ENCODE measurements at places on chromosomes 4 and X.

- DNase-seq: no peak
These were observed 80.7 kb downstream of the ZAR1 start for GRCh38 chr4:48570646-48571220.

DNA sequence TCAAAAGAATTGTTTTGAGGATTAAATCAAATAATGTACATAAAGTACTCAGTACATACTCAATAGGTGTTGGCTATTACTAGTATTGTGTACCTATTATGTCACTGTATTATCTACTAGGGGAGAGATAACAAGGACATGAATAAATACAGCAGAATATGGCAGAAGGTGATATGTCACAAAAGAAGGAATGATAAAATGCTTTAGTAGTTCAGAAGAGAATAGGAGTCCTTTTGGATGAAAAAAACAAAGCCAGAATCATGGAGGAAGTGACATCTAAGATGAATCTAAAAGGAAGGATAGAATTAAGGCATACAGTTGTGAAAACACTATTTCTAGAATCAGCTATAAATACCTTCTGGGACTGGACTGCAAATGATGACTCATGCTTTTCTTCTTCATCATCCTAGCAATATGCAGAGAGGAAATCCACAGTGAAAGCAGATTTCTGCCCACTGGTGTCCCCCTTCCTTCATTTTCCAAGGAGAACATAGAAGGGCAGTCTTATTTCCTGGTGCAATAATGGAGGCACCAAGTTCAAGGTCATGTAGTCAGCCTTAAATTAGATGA, 98.7 kb downstream of the GLUD2 start:
- no peak for DNase-seq

- DNase-seq: no peak
These were observed 5.4 kb upstream of the CLDN34 start for GRCh38 chrX:9961750-9962149.

DNA sequence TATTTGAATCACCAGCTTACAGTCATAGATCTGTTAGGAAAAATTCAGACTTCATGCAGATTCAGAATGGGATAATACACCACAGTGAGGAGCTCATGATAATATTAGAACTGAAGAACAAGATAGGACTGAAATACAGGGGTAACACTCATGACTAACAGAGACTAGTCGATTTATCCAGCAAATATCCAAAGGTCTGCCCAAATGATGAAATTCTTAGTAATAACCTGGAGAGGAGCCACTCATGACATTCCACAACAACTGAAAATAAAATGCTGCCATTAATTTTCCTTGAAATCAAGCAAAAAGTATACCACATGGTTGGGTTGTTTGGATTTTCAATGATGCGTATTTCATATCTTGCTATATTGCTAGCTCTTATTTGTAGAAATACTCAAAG, 903.7 kb upstream of the ADGRL3 start:
- DNase-seq: no peak

- DNase-seq: no peak
These were observed 33.3 kb upstream of the FAM47C start for GRCh38 chrX:36974911-36975310.

- DNase-seq: no peak
These were observed 29.2 kb downstream of the FANCB start for GRCh38 chrX:14843666-14844065.

DNA sequence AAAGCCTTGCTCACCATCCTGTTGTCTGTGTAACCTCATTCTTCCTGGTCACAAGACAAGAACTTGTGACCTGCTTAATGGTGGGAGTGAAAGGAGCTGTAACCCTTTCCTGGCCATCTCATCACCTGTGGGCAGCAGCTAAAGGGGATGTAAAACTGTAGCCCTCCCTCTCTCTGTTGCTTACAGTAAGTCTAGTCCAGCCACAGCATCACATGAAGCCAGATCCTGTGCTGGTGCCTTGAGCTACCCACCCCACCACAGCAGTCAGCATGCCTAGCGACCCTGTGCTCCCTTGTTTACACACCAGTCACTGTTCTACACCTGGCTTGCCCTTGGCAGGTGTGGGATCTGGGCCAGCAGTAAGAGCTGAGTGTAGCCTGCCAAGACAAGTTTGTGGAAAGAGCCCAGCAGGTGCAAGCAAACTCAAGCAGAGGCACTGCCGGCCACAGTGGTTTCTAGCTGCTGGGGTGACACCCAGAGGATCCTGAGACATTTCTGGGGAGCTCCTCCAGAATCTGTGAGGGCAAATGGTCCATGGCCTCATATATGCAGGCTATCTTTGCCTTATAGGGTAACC, 41.0 kb downstream of the UGT2B28 start:
- DNase-seq: no peak

DNA sequence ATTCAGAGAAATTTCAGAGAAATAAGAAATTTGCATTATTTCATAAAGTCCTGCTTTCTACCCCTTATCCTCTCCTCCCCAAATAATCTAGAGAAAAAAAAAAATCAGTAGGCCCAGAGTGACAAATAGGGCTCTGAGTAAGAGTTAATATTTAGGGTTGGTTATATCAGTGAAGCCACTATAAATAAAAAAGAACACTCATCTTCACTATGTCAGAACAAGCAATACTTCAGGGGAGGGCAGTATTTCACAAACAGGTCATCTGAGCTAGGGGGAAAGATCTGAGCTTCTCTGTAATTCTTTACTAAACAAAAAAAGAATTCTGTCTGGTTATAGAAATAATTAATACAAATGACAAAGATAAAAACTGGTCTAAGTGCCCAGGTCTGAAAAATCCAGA, 39.4 kb downstream of the PDE5A start:
- no peak for DNase-seq

GRCh38 chr4:38946919-38947318, 79.3 kb downstream of the FAM114A1 start:
- DNase-seq: no peak

DNA sequence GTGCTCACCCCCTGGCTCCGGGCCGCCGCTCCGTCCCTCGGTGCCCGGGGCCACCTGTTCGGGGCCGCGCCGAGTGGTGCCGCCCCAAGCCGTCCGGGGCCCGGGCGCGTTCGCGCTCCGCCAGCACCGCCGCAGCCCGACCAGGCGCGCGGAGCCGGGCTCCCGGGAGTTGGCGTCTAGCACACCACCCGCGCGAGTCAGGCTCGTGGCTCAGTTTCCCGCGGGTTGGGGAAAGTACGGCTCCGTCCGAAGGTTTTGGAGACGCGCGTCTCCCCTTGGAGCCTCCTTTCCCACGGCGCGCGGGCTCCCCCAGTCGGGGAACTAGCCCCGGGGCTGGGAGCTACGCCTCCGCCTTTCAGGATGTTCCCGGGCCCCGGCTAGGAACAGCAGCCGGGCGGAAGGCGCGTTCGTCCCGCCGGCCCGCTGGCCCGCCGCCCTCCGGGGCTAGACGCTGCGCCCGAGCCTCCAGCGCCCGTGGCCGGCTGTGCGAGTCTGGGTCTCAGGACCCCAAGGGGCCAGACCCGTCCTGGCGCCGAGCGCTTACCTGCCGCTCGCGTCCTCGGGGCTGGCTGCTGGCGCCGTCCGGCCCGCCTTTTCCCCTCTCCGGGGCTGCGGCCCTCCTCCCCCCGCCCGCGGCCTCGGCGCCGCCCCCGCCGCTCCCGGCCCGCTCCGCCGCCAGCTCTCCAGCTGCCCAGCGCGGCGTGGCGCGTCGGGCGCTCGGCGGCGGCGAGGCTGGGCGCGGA, at the start of gene ADGRG2:
Gene ADGRG2 (minus strand): TSS at position 571 of the 743 bp plus-strand sequence. CDS start 53,634 bp downstream, outside the sequence.
- DNase-seq: no peak

DNA sequence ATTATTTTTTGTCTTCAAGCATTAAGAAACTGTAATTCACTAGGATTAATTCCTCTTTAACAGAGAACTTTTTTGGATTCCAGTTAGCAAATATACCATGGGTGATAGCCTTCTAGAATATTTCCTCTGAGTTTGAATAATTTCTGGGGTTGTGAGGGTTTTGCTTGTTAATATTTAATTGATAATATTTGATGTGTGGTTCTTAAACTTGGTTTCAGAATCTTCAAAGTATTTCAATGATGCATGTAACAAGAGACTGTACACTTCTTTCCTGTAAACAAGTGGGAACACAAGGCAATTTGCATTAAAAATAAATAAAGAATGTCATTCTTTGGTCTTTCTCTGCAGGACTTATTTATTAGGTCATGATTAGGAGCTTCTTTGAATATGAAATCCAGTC, 9.5 kb upstream of the C4orf51 start:
- no peak for DNase-seq

GRCh38 chr4:7803992-7804755, 135.5 kb downstream of the AFAP1 start:
- peak; percentile 89 for DNase-seq

GRCh38 chr4:89249716-89250361, 57.8 kb downstream of the GPRIN3 start:
- DNase-seq: no peak

- no peak for DNase-seq
These were observed 156.5 kb upstream of the PJA1 start for GRCh38 chrX:69321789-69322188.

DNA sequence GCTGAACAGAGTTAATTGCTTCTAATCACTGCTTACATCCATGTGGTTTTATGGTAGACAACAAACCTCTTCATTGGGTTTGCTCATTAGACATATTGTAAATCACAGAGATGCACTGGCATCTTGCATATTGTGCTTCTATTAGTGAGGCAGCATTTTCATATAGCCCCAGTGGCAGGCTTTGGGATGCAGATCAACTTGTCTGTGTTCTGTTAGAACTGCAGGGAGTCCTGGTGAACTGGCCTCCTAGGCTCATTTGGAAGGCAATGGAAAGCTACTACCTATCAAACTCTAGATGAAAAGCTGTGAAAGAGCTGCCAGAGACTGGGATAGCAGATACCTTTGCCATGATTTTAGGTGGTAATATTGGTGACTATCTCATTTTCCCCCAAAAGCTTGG, 108.8 kb downstream of the NAA11 start:
- no peak for DNase-seq

Measured in CD4-positive, alpha-beta T cell treated with Interleukin-6 for 4 hours (primary cell).